ENCODE measurements at places on chromosomes 16 and 17.
A peak's percentile ranks its signal among the peaks of the same experiment; 100 is the strongest.

DNA sequence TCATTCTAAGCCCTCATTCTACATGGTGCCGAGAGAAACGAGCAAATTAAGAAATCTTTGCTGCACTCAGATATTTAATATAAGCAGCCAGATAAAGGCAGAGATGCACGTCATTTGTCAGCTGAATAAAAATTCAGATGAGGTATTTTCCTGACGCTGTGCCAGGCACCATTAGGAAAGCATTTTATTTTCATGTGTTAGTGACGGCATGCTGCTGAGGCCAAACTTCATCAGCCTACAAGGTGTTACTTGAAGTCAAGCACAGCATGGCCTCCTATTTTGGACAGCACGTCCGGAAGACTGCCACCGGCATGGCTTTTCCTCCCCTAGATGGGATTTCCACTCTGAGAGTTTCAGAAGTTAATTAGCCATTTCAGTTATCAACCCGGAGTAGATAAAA is 70.3 kb downstream of the IRX3 start:
- no peak for DNase-seq

DNA sequence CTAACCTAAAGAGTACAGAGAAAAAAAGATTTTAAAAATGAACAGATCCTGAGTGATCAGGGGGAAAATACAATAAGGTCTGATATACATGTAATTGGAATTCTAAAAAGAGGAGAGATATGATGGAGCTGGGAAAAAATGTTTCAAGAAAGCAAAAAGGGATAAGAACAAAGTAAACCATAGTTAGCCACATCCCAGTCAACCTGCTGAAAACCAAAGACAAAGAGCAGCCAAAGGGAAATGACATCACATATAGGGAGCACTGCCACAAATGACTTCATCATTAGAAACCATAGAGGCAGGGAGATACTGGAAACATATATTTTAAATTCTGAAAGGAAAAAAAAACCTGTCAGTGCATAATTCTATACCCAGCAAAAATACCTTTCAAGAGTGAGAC is 68.8 kb upstream of the AKTIP start:
- DNase-seq: no peak

GRCh38 chr17:8162233-8162996 is at the start of gene VAMP2:
TSS of gene VAMP2 (minus strand) at chr17:8162948. CDS start at chr17:8162879, 69 bp downstream.
- DNase-seq: no peak

GRCh38 chr17:36592716-36593321 is 1.1 kb downstream of the DHRS11 start:
- no peak for DNase-seq

- no peak for DNase-seq
These were observed 76.8 kb downstream of the AIPL1 start for GRCh38 chr17:6358131-6358530.

DNA sequence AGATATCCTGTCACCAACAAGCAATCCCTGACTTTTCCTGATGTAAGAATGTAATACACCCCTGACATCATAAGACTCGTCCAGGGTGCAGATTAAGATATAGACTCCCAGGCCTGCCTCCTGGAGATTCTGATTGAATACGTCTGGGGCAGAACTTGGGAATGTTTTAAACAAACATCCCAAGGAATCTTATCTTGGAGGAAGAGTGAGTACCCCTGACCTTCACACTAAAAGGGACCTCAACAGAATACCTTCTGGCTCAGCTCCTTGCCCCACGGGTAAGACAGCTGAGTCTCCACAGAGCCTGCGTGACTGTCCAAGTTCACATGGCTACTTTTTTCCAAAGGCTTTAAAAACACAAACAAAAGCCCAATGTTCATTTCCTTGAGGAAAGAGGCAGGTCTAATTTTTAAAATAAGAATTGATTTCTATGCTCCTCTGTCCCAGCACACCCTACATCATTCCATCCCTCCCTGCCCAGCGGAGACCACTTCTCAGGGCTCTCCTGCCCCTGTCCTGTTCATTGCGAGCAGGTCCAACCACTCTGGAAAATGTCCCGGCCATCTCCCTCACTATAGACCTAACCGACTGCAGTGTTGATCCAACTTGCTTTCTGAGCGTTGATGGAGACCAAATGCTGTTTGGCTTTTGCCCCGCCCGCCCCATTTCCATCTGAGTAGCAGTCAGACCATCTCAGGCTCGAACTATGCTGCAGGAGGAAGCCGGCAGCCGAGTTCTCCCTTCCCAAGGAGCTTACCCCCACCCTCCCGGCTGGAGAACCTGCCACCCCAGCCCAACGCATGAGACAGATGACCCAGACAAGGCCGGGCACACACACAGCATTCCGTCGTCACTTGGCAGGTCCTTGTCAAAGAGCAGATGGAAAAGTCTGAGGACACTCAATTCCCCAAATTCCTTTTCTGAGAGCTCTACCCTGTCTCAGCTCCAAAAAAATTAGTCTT is 44.1 kb upstream of the MYH10 start:
- DNase-seq: no peak

GRCh38 chr16:8773537-8773936 is 23.9 kb downstream of the TMEM186 start:
- DNase-seq: no peak

DNA sequence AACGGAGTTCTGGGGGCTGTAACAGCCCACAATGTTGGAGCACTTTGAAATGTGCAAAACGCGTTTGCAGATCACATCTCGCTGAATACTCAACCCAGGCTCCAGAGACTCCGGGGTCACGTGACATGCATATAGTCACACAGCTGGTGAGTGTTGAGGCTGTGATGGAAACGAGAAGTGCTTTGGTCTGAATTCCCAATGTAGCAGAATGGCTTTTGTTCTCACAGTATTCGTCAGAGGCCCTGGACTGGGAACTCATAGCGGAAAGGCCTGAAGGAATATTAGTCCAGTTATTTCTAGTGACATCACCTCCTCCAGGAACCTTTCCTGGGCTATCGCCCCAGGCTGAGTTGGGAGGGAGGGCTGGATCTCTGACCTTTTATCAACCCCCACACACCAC is 95.8 kb upstream of the CRHR1 start:
- DNase-seq: peak; percentile 33

DNA sequence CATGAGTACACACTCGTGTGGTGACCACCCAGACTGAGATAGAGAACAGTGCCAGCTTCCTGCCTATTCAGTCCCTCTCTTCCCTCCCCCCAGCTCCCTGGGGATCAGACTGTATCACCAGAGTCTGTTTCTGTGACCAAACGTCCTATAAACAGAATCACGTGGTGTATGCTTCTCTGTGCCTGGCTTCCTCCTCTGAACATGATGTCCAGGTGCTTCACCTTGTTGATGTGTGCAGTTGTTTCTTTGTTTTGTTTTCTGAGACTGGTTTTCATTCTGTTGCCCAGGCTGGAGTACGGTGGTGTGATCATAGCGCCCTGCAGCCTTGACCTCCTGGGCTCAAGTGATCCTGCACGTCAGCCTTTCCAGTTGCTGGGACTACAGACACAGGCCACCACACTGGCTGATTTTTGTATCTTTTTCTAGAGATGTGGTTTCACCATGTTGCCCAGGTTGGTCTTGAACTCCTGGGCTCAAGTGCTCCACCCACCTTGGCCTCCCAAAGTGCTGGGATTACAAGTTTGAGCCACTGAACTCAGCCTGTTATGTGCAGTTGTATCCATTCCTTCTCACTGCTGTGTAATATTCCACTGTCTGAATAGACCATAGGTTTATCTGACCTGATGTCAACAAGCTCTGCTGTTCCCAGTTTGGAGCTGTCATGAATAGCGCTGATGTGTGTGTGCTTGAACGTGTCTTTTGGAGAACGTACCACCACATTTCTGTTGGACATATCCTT is 28.9 kb upstream of the PRM1 start:
- DNase-seq: no peak

GRCh38 chr17:80891397-80892018 is 100.1 kb upstream of the CHMP6 start:
- no peak for DNase-seq

- no peak for DNase-seq
These were observed 85.6 kb upstream of the RPH3AL start for GRCh38 chr17:438191-438590.

DNA sequence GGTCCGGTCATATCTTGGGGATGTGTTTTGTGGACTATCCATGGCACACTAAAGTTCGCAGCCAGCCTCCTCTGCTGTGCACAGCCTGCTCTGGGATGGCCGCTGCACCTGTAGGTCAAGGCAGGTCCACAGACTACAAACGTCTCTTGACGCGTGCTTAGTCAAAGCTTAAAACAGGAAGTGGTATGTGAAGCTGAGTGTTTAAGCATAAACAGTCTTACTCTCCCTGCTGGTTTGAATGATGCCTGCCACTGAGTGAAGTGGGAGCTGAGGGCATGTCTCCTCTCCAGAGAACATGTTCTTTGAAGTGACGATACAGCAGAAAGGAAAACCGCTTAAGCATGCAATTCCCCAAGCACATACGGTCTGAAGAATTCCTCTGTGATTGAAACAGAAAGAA is 365.6 kb downstream of the SLC39A11 start:
- DNase-seq: no peak

- DNase-seq: no peak
These were observed 2.5 kb downstream of the SEC14L1 start for GRCh38 chr17:77143306-77143705.

- DNase-seq: no peak
These were observed 90.6 kb downstream of the DNAH3 start for GRCh38 chr16:21060027-21060510.

GRCh38 chr16:7888411-7888810 is 555.8 kb downstream of the RBFOX1 start:
- no peak for DNase-seq

DNA sequence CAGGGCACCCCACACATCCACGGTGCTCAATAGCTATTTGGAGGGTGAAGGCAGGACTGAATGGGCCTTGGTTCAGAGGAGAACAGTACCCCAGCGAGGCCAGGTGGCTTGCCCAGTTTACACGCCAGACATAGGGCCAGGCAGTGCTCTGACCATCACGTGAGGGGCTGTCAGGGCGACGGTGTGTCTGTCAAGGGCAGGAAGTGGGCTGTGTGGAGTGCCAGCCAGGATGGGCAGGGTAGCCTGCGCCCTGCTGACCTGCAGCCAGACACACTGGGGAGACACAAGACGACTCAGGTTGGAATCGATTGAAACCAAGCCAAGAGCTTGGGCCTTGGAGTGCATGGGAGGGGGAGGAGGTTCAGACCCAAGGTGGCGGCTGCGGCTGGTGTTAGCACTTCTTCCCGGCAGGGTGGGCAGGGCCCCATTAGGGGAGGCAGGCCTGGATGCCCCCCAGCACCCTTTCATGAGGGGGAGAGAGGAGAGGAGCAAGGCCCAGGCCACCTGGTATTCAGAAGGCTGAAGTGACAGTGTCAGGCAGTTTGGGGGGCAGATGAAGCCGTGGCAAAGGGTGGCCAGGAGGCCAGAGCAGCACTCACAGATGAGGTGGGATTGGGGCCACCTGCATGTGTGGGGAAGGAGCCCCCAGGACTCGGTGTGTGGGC is 68.2 kb downstream of the SREBF1 start:
- no peak for DNase-seq

GRCh38 chr17:7018331-7018964 is 4.4 kb upstream of the BCL6B start:
- DNase-seq: no peak

- DNase-seq: no peak
These were observed 9.5 kb upstream of the CENPT start for GRCh38 chr16:67856927-67857546.

DNA sequence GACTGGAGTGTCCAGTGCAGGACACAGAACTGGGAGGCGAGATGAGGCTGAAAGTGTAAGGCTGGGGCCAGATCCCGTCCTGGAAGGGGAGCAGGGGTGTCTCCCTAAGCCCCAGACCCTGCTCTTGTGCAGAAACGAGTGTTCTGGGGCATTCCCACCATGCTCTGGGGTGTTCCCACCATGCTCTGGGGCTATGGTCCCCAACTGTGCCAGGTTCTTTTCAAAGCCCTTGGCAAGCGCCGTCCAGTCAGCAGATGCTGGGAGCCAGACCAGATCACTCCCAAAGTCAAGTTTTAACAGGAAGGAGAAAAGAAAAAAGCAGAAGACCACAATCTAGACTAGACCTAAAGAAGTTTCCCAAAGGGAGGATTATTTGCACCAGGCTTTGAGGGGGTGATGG is 2.5 kb downstream of the TAX1BP3 start:
- DNase-seq: peak; percentile 25

GRCh38 chr17:2181897-2182448 is 121.6 kb downstream of the SMG6 start:
- DNase-seq: no peak
